ENCODE measurements at places on chromosomes 16 and 17.

DNA sequence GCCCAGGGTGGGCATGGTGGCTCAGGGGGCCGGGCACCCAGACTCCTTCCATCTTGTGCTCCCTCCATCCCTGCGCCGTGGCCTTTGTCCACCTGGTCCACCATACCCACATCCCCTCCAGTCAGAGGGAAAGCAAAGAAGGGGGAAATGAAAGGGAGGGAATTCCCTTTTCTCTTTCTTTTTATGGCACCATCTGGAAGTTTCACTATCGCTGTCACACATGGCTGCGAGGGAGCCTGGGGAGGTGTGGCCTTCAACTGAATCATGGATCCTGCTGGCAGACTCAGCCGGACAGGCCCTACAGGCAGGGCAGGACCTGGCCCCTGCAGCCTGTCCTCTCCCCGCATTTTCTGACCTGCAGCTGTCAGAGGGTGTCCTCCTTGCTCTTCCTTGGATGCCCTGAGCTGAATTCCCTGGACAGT lies 6.2 kb downstream of the SLC12A3 start:
- no peak for DNase-seq

GRCh38 chr16:87331241-87331801 lies 14.1 kb upstream of the C16orf95 start:
- DNase-seq = no peak

GRCh38 chr17:45123930-45124796 lies 8.2 kb downstream of the PLCD3 start:
- DNase-seq = no peak

- no peak for DNase-seq
These were observed 196.2 kb upstream of the DYNLRB2 start for GRCh38 chr16:80344570-80344969.

- DNase-seq = no peak
These were observed 21.3 kb downstream of the CHD9NB start for GRCh38 chr16:53031323-53031942.

Measured in WTC11 (cell line).